MM.1S (cell line): ENCODE measurements at places on chromosomes 16 and 17.

DNA sequence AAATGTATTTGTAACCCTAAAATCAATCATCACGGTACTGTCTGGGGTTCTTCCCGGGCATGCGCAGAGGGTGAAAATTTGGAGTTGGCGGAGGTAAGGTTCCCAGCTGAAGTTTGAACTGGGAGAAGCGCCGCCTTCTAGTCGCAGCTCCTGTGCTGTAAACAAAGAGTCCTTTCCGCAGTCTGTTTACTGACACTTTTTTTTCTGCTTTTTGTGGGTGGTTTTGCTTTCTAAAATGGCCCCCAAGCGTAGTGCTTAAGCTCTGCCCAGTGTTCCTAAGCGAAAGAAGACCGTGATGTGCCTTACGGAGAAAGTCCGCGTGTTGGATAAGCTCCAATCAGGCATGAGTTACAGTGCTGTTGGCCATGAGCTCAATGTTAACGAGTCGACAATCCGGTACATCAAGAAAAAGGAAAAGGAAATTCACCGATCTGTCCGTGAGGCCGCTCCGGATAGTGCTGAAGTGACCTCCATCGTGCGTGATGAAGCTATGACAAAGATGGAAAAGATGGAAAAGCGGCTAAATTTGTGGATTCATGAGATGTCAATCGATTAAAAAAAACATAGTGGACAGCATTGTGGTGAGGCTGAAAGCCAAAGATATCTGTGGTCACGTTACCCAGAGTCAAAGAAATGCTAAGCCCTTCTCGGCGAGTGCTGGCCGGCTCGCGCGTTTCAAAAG, 570 bp upstream of the CFDP1 start:
- peak; percentile 66 for DNase-seq

DNA sequence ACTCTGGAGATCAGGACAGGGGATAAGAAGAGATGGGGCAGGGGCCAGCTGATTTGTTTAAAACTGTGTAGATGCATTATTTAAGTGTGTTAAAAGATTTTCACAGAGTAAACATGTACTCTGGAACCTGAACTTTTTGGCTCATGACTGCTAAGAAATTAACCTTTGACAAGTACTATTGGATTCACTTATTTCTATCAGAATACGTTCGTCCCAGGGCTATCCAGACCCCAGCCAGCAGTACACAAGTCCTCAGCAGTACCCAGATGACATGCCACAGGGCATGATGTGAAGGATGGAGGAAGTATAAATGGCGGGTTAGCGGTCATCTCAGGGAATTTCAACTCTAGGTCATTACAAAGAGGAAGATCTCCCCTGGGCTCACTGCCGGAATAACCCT, 253.7 kb downstream of the STX8 start:
- no peak for DNase-seq

- no peak for DNase-seq
These were observed 21.1 kb downstream of the TMC6 start for GRCh38 chr17:78107457-78107856.

- no peak for DNase-seq
These were observed 11.2 kb upstream of the ERN2 start for GRCh38 chr16:23724096-23724784.

GRCh38 chr17:82302991-82303943, 14.1 kb downstream of the CD7 start:
- no peak for DNase-seq

GRCh38 chr17:72735592-72735991, 356.9 kb downstream of the SLC39A11 start:
- no peak for DNase-seq

DNA sequence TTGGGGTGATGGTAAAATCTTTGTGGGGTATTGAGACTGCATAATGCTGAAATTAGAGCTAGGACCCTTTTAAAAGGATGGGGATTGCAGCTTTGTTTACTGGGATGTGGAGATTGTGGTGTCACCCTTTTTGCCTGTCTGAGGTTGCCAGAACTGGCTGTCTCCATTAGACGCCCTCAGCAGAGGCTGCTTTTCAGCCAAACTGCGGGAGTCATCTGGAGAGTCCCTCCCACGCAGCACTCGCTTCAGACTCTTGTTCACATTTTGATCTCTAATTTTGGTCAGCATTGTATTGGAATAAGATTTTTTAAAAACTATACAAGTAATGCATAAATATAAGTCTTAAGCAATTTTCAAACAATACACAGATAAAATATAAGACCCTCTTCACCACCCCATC, 27.9 kb upstream of the JPT2 start:
- DNase-seq, result no peak

DNA sequence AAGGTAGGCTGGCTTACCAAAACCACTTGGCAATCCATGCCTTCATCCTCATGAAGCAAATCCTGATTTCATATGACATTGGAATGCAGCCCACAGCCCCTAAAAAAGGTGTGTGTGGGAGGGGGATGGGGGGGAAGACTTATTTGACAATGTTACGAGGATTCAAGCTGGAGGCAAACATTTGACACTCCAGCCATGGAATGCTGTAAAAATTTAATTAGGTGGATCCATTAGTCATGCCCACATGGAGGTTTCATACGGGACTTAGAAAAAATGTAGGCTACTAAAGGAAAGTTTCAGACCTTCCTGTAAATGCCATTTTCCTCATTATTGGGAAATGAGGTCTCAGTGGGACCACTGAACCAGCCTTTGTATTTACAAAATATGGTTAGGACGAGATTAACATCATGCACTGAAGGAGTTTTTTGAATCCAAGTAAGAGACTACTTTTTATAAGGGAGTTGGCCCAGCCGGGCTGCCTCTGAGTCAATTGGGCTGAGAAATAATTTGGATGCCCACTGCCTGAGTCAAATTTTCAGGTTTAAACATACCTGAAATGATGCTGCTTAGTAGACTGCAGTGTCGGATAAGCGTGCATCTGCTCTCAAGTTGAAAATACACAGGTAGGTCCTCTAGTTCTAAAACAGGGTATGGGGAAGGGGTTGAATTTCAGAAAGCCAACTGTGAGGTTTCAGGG, 44.6 kb upstream of the MAF start:
- no peak for DNase-seq

DNA sequence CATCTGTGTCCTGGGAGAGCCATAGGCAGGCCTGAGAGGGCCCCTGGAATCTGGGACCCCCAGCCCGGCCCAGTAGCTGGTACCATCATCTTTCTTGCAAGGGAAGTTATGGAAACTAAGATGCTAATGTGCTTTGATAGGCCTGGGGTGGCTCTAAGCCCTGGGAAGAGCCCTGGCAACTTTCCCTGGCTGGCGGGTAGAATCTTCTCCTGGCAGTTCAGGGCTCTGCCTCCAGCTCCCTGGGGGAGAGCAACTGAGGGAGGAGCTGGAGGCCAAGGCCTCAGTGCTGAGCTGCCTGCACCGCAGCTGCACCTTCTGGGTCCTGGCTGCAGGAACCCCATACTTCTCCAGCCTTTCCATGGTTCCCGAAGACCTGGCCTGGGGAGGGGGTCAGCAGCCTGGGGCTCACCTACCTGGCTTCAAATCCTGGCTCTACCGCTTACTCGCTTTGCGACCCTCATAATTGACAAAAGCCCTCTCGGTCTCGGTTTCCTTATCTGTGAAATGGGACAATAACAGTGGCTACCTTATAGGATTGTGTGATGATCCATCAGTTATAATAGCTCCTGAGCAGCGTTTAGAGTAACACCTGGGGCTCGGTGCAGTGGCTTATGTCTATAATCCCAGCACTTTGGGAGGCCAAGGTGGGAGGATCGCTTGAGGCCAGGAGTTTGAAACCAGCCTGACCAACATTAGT, 333.7 kb downstream of the SEC14L1 start:
- peak; percentile 2 for DNase-seq

DNA sequence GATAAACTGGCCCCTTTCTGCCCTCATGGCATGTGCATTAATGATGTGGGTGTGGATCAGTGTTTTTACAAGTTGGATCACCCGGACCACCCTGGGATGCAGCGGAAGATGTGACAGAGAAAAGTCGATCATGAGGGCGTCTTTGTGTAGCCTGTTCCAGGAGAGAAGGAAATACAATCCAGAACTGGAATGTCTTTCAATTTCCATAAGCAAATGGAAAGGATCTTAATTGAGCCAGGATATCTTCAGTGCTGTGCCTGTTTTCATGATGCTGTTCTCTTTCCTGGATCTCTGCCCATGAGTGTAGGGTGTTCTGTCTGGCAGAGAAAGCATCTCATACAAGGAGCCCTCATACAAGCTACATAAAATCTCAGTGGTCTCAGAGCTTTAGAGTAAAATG, 481.4 kb downstream of the XYLT1 start:
- no peak for DNase-seq

DNA sequence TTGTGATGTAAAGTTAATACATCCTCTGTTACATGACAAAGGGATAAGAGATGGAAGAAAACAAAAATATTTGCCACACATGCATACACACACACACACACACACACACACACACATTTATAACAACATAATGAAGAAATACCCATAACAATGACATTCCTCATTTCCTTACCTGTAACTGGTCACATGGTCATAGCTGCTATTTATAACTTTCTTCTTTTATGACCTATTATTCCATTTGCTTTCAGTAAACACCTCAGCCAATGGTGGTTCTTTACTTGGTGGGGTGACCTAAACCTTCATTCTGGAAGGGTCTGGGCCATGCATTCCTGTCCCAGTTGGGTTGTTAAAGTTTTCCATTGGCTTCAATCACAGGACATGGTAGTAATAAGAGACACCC, 5.3 kb downstream of the MT2A start:
- DNase-seq, result no peak

- no peak for DNase-seq
These were observed 63.2 kb downstream of the N4BP1 start for GRCh38 chr16:48546774-48547173.

DNA sequence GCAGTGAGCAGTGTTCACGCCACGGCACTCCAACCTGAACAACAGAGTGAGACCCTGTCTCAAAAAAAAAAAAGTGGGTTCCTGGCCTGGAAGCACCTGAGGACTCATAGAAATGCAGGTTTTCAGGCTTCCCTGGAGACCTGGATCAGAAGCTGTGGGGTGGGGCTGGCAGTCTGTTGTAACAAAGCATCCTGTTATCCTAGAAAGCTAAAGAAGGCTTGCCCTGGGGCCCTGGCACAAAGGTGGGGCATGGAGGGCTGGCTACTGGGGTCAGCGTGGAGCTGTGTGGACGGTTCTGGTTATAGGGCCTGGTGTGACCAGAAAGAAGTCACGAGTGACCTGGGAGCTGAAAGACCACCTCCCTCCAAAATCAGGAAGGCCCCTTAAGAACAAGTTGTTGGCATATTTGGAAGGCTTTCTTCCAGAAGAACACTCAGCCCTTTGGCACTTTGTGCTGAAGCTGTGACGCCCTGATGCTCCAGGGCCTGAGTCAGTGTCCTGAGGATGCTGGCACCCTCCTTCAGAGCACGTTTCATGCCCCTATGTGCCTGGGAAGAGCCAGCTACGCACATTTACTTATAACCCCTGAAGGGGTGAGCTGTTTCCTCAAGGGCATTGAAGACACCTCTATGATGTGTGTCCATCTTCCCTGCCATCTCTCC, 6.2 kb downstream of the CRISPLD2 start:
- no peak for DNase-seq

GRCh38 chr16:85420501-85421337, 192.4 kb upstream of the GSE1 start:
- DNase-seq, result peak; percentile 31

GRCh38 chr16:84947022-84947421, 64.3 kb downstream of the ZDHHC7 start:
- no peak for DNase-seq

- DNase-seq, result peak; percentile 13
These were observed 39.5 kb downstream of the DYNLRB2 start for GRCh38 chr16:80580109-80580832.

DNA sequence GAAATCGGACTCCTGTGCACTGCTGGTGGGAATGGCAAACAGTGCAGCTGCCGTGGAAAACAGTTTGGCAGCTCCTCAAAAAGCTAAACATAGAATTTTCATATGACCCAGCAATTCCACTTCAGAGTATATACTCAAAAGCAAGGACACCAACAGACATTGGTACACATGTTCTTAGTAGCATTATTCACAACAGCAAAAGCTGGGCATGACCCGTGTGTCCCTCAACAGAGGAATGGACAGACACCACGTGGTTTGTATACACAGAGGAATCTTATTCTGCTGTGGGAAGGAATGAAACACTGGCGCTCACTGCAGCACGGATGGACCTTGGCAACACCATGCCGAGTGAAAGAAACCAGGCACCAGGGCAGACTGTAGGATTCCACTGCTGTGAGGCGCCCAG, 16.0 kb downstream of the NPTX1 start:
- no peak for DNase-seq

- DNase-seq, result no peak
These were observed 111.7 kb downstream of the ABCA8 start for GRCh38 chr17:68843522-68843921.

DNA sequence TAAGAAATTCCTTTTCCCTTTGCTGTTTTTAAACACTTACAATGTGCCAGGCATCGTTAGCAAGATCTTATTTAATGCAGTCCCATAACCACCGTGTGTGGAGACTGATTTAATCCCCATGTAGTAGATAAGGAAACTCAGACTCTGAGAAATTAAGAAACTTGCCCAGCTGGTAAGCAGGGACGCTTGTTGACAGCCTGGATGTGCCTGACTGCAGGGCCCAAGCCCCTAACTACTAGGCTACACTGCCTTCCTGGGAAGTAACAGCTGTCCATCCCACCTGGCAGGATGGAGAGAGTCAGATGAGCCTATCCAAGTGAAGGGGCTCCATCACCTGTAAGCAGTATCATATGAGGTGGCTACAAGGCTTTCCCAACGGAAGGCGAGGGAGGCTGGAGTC, 23.1 kb downstream of the CDK5RAP3 start:
- no peak for DNase-seq

GRCh38 chr16:7517496-7517895, 184.9 kb downstream of the RBFOX1 start:
- DNase-seq, result no peak

- no peak for DNase-seq
These were observed 27.8 kb downstream of the KNOP1 start for GRCh38 chr16:19690196-19690595.

- no peak for DNase-seq
These were observed 282.6 kb downstream of the IRF8 start for GRCh38 chr16:86181526-86181925.

DNA sequence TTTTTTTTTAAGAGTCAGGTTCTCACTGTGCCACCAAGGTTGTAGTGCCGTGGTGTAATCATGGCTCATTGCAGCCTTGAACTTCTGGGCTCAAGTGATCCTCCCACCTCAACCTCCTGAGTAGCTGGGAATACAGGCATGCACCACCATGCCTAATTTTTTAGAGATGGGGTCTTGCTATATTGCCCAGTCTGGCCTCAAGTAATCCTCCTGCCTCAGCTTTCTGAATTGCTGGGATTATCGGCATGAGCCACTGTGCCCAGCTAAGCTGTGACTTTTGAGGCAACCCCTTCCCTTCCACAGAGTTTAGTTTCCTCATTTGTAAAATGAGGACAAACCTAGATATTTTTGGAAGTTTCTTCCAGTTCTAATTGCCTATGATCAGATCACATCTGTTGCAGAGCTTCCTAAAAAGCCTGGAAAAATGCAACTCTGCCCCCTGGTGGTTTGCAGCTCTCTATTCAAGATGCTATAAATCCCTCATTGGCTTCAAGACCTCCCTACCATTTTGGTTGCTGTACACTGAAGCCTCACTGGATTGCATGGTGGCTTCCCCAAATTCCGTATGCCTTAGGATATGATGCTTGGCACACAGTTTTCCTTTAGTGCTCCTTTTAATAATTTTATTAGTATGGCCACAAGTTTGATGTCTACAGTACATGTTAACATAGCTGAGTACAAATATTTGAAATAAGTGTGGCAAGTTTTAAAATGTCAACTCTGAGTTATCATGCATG, 19.3 kb downstream of the GDE1 start:
- DNase-seq, result peak; percentile 64
